ENCODE measurements at places on chromosomes 12 and 14.

GRCh38 chr12:133129368-133130037 is 571 bp downstream of the ZNF891 start:
- DNase-seq: no peak

- DNase-seq: no peak
Observed at GRCh38 chr12:107731366-107731765, 29.6 kb downstream of the PRDM4 start.

- peak; percentile 92 for DNase-seq
Observed at GRCh38 chr12:108838194-108839017, 19.0 kb downstream of the SSH1 start.

DNA sequence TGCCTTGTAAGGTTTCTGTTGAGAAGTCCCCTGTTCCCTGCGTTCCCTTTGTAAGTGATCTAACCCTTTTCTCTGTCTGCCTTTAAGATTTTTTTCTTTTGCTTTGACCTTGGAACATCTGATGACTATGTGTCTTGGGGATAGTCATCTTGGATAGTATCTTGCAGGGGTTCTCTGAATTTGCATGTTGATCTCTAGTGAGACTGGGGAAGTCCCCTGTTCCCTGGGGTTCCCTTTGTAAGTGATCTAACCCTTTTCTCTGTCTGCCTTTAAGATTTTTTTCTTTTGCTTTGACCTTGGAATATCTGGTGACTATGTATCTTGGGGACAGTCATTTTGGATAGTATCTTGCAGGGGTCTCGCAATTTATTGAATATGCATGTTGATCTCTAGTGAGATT is 38.2 kb upstream of the TMX1 start:
- DNase-seq: no peak

DNA sequence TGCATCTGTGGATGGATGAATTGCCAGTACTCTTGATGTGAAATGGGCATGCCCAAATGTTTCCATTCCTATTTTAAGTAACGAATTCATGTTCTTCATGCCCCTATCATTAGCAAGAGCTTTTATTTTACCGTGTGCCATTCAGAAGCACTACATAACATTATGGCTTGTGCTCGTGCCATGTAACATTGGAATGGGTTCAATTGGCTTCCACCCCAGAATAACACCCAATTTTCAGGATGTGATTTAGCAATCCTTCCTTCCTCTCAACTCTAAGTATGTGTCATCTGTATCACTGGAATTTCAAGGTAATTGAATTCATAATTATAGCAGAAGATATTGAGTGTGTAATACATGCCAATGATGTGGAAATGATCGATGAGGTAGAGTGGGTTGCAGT is 145.8 kb upstream of the TMPO start:
- no peak for DNase-seq

- DNase-seq: peak; percentile 90
Observed at GRCh38 chr12:124352839-124353238, 57.9 kb downstream of the RFLNA start.

GRCh38 chr14:79602742-79603141 is 608.6 kb downstream of the DIO2 start:
- DNase-seq: no peak

DNA sequence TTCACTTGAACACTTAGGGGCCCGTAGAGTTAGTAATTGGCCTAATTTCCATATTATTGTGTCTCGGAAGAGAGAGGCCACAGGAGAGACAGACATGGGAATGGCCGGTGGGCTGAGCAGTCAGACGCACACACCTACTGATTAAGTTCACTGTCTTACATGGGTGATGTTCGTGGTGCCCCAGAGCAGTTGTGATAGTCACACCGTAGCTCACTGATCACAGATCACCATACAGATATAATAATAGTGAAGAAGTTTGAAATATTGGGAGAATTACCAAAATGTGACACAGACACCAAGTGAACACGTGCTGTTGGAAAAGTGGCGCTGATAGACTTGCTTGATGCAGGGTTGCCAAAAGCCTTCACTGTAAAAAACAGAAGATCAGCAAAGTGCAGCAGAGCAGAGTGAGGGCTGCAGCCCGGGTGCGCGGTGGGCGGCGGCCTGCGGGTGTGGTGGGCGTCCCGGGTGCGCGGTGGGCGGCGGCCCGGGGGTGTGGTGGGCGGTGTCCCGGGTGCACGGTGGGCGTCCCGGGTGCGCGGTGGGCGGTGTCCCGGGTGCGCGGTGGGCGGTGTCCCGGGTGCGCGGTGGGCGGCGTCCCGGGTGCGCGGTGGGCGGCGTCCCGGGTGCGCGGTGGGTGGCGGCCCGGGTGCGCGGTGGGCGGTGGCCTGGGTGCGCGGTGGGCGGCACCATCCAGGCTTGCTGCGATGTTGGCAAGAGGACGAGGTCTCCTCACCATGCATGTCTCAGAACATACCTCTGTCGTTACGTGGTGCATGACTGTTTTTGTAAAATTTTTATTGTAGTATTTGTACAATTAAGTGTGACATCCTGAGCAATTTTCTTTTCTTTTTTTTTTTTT is 34.3 kb upstream of the TEX22 start:
- no peak for DNase-seq
